ENCODE measurements at places on chromosomes 1 and 21. TPM values are rescaled to one million over a fixed set of nuclear protein-coding genes. Genes with fewer than 3 reads are reported as not detected.
A peak's percentile ranks its signal among the peaks of the same experiment; 100 is the strongest.

DNA sequence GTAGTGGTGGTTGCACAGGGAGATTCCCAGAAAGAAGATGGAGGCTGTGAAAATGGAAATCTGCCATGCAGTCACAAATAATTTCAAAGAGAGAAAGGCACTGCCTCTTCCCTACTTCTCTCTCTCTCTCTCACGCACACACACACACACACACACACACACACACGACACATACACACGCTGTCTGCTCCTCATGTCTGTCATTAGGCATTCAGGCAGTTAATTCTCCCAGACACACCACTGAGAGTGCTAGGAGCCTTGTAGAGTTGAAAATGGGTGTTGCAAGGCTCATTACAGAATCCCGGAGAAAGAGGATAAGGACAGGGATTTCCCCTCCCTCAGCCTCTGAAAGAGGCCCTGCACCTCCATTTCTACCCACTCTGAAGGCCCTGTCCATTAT is 47.8 kb upstream of the LRRN2 start:
- H3K4me1 ChIP-seq: no peaks in the 10 kb centered on the region
- H3K36me3 ChIP-seq: no peaks in the 10 kb centered on the region
- no peak overlapping the region for H3K27ac ChIP-seq
- peaks cover 6% of the 10 kb centered on the region for H3K27me3 ChIP-seq
- no peak for DNase-seq

The ZMYND12 gene
- total RNA-seq: 2.8 TPM

DNA sequence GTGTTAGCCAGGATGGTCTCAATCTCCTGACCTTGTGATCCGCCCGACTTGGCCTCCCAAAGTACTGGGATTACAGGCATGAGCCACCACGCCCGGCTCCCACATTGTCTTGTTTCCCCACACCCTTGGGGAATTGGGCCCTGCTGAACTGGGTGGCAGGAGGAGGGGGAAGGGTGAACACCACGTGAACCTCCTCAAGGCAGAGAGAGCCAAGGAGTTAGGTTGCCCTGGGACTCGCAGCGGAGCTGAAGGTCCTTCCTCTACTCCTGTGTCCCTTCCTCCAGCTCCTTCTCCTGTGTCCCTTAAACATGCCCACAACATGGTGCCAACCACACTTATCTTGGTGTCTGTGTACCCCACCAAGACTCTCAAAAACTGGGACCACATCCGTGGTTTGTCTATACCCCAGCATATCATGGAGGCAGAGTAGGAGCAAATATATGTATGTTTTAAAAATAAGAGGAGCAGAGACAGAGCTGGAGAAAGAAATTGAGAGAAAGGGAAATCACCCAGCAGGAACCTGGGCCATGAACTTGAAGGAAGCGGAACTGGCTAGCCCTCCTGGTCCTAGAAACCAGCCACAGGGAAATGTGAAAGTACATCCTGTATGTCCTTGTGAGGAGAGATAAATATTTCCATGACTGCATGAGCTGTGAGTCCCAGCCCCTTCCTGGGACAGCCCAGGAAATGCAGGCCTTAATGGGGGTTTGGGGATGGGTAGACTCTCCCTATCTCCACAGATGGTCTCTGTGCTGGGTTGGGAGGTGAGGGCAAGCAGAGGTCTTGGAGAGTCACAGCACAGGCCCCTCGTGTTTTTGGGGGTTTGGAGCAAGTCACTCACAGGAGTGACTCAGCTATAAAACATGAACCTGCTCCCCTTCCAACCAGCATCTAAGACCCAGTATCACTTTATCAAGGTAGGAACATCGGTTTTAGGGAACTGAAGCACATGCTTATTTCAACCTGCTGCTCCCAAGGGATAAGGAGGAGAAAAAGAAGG is 9.4 kb upstream of the TAL1 start:
- no peak overlapping the region for H3K4me3 ChIP-seq
- H3K36me3 ChIP-seq: no peaks in the 10 kb centered on the region
- DNase-seq: no peak

The MTMR11 gene
- total RNA-seq: 20.4 TPM

DNA sequence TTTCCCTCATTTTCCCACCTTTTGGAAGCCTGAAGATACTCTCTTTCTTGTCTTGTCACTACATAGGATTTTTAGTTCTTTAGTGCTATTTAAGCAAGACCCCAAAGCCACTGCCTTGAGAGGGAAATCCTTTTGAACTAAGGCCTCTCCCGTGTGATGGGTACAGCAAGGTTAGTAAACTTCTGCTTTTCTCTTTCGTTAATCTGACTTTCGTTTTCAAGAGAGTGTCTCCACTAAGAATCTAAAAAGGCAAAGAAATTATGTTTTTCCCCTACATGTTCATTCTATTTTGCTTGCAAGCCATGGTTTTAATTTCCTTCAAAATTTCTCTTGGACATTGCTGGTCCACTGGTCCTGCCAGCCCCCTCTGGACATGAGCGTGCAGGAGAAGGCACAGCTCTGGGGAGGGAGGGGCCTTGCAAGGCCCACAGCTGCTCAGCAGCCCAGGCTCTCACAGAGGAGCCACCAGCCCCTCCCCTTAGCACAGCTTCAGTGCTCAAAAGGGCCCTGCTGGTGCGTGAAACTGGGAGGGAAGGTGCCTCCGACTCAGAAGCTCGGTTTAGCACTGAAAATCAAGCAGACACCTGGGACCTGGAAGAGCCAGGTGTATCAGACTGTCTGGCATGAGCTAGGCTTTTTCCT is 210.9 kb upstream of the GALNT2 start:
- DNase-seq: no peak
- no peaks in the 10 kb centered on the region for H3K36me3 ChIP-seq
- H3K4me3 ChIP-seq: peak overlapping the region; percentile 27
- H3K4me1 ChIP-seq: no peaks in the 10 kb centered on the region
- H3K27me3 ChIP-seq: no peaks in the 10 kb centered on the region

GRCh38 chr1:226938903-226939437 is 1.1 kb upstream of the COQ8A start:
- peaks cover 42% of the 10 kb centered on the region for H3K4me1 ChIP-seq
- H3K27ac ChIP-seq: peak overlapping the region; percentile 99
- no peaks in the 10 kb centered on the region for H3K36me3 ChIP-seq
- no peaks in the 10 kb centered on the region for H3K27me3 ChIP-seq
- no peak for DNase-seq

The NCMAP gene
- 9.2 TPM for total RNA-seq

GRCh38 chr1:53264048-53264447 is 25.7 kb upstream of the MAGOH start:
- DNase-seq: no peak
- no peaks in the 10 kb centered on the region for H3K4me1 ChIP-seq
- no peak overlapping the region for H3K27ac ChIP-seq

The PDPN gene
- 33.3 TPM for total RNA-seq

DNA sequence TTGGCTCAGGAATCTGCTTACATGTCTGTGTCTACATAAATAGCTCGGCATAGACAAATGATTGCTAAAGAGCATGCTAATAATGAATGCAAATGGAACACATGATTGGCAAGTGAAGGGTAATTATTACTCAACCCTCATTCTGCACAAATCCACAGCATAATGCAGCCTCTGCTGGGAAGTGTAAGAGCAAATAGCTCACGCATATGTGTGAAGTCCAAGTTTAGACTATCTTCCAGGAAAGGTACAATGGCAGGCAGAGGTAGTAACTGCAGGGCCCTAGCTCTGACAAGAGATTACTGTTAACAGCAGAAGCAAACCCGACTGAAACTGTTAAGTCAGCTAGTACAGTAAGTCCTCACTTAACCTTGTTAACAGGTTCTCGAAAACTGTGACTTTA is 7.0 kb upstream of the IL6R start:
- no peak overlapping the region for H3K4me3 ChIP-seq
- H3K27me3 ChIP-seq: no peaks in the 10 kb centered on the region
- no peaks in the 10 kb centered on the region for H3K36me3 ChIP-seq
- no peak overlapping the region for H3K27ac ChIP-seq
- no peaks in the 10 kb centered on the region for H3K4me1 ChIP-seq
- no peak for DNase-seq

- peak overlapping the region; percentile 90 for H3K4me3 ChIP-seq
- peak overlapping the region; percentile 99 for H3K27ac ChIP-seq
- H3K36me3 ChIP-seq: no peaks in the 10 kb centered on the region
- H3K27me3 ChIP-seq: no peaks in the 10 kb centered on the region
Observed at GRCh38 chr1:156115514-156116374, 1.2 kb downstream of the LMNA start.

The LDLRAD2 gene
- total RNA-seq: 0.32 TPM

- H3K27ac ChIP-seq: no peak overlapping the region
- peak; percentile 66 for DNase-seq
- H3K27me3 ChIP-seq: no peaks in the 10 kb centered on the region
- peaks cover 100% of the 10 kb centered on the region for H3K36me3 ChIP-seq
Observed at GRCh38 chr1:19096036-19096833, 113.8 kb downstream of the UBR4 start.

GRCh38 chr1:91548376-91549040 is 47.9 kb downstream of the CDC7 start:
- H3K27ac ChIP-seq: peak overlapping the region; percentile 31
- H3K4me3 ChIP-seq: no peak overlapping the region
- no peak for DNase-seq
- no peaks in the 10 kb centered on the region for H3K36me3 ChIP-seq
- H3K27me3 ChIP-seq: no peaks in the 10 kb centered on the region
- H3K4me1 ChIP-seq: peaks cover 12% of the 10 kb centered on the region

- H3K27ac ChIP-seq: no peak overlapping the region
- H3K36me3 ChIP-seq: no peaks in the 10 kb centered on the region
- no peak for DNase-seq
Observed at GRCh38 chr1:47579809-47580208, 142.0 kb downstream of the FOXD2 start.

The CA14 gene
- 0.38 TPM for total RNA-seq

DNA sequence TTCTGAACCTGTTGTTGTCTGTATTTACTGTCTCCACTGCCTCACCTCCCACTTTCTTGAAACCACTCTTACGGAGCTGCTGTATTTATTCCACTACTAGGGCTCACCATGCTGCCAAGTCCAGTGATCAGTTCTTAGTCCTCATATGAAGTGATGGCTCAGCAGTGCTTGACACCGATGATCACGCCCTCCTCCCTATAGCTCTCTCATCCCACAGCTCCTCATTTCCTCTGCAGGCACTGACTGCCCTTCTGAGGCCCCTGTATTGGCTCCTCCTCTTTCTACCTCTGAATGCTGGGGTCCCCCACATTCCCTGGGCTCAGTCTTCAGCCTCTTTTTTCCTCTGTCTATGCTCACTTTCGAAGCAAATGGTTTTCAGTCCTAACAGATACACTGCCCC is 3.4 kb downstream of the CLCA1 start:
- no peak for DNase-seq
- H3K4me1 ChIP-seq: no peaks in the 10 kb centered on the region
- H3K27me3 ChIP-seq: no peaks in the 10 kb centered on the region
- no peak overlapping the region for H3K27ac ChIP-seq
